ENCODE measurements at places on chromosomes 13 and 19.
A peak's percentile ranks its signal among the peaks of the same experiment; 100 is the strongest.

- peak; percentile 97 for DNase-seq
Observed at GRCh38 chr19:913080-913748, at the start of gene R3HDM4. Gene R3HDM4 (minus strand): TSS chr19:913219. CDS start chr19:913157, 62 bp downstream.

DNA sequence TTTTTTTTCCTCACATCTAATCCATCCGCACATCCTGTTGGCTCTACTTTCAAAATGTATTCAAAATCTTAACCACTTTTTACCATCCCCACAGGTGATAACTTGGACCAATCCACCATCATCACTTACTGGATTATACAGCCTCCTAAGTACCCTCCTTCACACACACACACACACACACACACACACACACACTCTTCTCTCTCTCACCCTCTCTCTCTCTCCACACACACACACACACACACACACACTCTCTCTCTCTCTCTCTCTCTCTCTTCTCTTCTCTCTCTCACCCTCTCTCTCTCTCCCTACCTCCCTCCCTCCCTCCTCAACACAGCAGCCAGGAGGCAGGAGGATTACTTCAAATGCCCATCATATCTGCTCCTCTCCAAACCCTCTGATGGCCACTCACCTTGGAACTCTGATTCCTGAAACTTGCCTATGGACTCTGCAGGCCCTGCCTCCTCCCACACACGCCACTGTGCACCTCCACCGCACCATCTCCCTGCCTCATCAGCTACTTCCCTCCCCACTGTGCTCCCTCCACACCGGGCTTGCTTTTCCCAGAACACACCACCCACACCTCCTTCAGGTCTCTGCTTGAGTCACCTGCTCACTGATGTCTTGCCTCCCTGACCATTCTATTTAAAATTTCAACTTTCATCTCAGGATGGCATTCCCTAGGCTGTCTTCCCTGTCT lies 39.7 kb downstream of the RCBTB2 start:
- DNase-seq = peak; percentile 70

DNA sequence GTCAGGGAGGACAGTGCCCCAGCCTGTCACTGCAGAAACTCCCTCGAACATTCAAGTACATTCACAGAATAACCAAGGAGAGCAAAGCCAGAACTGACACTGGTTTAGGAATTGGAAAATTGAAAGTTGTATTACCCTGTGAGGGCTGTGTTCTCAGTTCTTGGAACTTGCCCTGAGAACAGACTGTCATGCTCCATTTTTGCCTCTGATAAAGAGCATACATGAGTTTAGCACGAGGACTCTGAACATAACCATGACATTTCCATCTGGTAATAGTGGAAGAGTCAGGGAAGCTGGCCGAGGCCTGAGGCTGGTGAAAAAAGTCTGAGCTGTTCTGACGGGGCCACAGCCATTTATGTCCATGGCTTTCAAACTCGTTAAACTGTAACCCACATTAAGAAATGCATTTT lies 15.2 kb upstream of the SLC25A30 start:
- no peak for DNase-seq

GRCh38 chr19:16951529-16951928 lies 62.7 kb downstream of the F2RL3 start:
- no peak for DNase-seq

GRCh38 chr13:108957369-108958012 lies 328.1 kb downstream of the MYO16 start:
- DNase-seq = no peak

DNA sequence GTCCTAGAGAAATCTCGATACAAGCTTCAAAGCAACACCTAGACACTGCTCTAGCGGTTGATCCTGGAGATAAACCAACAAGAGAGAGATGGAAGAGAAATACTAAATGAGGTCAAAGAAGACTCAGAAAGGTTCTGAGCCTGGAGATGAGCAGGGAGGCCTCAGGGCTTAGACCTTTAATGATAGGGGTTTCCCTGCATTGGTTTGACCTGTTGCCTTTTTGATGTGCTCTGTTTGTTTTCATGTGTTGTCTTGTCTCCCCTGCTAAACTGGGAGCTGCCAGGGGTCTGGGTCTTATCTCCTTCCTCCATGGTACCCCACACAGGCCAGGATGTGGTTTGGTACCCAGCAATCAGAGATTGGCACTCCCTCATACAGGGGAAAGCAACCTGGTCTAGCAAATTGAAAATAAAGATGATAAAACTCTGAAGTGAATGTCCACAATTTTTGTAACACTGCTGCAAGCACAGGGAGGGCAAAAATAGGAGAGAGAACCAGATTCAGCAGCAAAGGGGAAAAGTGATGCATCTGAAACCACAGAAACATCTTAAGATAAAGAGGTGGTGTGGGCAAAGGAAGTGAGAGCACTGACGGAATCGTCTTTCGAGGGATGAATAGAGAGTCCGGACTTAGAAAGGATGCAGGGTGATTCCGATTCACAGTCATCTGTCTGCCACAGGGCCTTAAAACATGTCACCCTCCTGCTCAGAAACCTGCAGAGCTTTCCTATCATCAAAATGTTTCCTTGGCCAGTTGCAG lies 3.5 kb downstream of the FFAR2 start:
- peak; percentile 66 for DNase-seq

DNA sequence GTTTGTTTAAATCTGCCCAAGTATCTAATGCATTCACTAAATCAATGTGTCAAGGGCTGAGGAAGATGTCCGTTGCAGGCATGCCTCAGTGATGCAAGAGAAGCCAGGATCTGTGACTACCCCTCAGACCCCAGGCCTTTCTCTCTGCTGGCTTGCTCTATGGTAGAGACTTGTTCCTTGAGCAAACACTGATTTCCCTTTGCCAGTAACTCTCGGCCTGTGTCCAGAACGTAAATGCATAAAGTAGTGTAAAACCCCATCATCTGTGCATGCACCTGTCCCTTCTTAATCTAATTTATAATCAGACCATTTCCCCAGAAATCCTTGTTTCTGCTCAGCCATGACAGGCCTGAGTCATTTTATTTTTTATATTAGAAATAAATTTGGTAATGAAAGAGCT lies 28.7 kb upstream of the FRY start:
- no peak for DNase-seq

- no peak for DNase-seq
Observed at GRCh38 chr19:18490728-18491127, 31.1 kb downstream of the ELL start.

DNA sequence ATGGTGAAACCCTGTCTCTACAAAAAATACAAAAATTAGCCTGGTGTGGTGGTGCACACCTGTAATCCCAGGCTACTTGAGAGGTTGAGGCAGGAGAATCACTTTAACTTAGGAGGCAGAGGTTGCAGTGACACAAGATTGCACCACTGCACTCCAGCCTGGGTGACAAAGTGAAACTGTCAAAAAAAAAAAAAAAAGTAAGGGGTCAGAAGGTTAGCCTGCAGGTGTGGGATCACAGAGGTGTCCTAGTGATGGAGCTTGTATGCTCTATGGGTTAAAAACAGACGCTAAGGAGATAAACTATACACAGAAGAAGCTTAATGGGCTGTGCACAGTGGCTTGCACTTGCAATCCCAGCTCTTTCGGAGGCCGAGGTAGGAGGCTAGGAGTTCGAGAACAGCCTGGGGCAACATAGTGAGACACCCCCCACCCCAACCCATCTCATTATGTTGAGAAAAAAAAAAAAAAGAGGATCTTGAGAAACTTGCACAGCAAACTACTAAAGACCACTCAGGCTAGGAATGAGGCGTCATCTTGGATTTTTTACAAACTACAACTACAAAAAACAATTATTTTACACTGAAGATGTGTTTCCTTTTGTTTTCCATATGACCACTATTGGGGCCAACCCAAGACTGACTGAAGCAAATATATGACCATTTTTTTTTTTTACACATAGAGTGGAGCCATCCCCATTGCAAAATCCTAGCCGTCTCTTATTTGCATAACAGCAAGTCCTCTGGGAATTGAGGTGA lies 7.9 kb downstream of the FOSB start:
- peak; percentile 73 for DNase-seq

DNA sequence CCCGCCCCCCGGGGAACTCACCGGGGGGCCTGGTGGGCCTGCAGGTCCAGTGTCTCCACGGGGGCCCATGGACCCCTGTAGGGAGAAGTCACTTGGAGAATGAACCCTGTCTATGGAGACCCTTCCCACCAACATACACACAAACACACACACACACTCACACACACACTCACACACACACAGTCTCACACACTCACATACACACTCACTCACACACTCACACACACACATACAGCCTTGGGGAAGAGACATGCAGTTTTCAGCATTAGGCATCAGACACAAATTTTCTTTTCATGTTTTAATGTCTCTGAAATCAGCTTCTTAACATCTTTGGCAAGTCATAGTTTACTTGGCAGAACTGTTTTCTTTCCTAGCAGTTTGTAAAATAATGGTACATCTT lies 31.0 kb upstream of the OLFM2 start:
- DNase-seq = no peak

DNA sequence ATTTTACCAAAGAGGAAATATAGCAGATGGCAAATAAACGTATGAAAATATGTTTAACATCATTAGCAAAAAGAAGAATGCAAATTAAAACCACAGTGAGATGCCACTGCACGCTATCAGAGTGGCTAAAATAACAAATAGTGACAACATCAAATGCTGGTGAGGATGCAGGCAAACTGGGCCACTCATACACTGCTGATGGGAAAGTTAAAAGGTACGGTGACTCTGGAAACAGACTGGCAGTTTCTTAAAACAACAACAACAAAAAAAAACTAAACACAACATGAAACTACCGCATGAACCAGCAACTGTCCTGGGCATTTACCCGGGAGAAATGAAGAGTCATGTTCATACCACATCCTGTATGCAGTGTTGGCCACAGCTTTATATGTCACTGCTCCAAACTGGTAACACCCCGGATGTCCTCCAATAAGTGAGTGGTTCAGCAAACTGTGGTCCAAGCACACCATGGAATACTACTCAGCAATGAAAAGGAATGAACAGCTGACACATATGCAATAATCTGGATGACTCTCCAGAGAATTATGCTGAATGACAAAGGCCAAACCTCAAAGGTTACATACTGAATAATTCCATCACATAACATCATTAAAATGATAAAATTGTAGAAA lies 22.3 kb downstream of the EPS15L1 start:
- DNase-seq = peak; percentile 80

DNA sequence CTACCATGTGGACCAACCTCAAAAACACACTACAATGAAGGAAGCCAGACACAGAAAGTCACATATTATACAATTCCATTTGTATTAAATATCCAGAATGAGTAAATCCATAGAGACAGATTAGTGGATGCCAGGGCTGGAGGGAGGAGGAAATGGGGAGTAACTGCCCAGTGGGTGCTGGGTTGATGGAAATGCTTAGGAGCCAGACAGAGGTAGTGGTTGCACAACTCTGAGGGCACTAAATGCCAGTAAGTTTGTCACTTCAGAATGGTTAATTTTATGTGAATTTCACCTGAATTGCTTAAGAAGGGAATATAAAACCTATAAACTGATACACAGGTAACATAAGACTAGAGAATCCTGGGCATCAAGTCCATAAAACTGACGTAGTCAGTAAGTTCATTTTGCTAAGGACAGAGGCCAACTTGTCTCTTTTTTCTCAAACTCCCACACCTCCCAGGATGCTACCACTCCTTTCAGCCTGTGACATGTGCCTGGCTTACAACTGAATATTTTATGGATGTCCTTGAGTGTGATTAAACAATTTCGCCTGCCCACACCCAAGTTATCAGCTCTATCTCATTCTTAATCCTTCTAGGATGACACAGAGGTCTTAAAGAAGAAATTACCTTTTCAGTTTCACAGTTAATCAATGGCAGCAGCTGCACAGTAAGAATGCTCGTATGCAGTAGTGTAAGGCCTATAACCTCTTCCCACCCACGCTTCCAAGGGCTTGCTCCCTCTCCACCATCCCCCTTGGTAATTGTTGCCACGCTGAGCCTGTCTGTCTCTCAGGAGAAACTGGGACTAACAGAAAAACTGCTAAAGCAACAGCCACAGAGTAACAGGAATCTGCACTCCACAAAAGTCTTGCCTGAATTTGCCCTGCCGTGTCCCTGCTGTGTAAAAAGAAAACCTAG lies 5.9 kb upstream of the MLNR start:
- no peak for DNase-seq

- no peak for DNase-seq
Observed at GRCh38 chr13:95075506-95075905, 225.7 kb downstream of the ABCC4 start.

DNA sequence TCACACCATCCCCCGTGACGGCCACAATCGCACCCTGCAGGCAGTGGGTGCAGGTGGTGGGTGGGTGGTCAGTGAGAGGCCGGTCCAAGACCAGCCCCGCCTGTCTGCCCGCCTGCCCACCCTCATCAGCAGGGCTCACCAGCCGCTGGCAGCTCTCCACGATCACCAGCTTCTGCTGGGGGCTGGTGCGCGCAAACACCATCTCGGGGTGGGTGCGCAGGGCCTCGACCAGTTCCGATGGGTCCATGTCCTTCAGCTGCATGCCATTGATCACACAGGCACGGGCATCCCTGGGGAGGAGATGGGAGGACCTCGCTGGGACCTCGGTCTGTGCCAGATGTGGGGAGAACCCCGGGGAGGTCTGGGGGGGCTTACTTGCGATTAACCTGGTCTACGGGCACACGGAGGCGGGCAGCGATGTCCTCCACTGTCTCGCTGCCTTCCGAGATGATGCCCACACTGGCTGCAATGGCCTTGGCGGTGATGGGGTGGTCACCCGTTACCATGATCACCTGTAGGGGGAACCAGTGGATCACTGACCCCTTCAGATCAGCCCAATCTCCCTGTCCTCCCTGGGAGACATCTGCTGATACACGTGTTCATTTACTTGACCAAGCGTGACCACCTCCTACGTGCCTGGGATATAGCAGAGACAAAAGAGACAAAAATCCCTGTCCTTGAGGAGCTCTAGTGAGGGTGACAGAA lies 8.0 kb downstream of the ATP4A start:
- DNase-seq = no peak

DNA sequence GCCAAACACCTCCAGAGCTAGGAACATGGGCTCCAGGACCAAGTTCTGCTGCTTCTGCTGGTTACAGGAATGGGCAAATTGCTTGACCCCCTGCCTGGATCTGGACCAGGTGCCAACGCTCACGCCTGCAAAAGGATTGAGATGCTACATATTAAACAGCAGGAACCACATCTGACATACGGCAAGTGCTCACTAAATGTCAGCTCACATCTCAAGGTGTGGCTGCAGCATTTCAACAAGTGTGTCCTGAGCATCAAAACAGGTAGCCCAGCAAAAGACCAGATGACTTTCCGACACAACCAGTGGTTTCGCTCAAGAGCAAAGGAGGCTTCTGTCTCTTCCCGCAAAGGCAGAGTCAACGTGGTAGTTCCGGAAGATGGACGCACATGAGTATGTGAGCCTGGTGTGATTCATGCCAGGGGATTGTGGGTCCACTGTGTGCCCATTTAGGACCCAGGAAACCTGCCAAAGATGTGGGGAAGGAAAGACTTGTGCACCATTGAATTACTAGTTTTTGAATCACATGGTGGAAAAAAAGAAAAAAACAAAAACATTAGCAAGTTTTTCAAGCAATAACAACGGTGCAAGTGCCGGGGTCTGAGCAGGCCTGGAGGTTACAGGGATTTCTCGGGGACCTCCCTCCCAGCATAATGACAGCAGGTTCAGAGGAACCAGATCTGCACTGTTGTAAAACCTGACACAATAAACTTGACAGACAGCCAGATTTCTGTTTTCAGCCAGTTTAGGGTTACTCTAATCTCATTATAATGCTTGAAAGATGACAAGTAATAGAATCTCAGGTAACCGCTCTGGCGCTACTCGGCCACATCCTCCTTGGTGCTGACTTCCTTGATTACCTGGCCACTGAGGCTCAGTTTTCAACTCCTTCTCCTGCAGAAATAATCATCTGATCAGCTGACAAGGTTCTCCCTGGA lies 77.9 kb downstream of the SOX1 start:
- no peak for DNase-seq

- no peak for DNase-seq
Observed at GRCh38 chr13:93620181-93620765, 393.7 kb downstream of the GPC6 start.

Data from activated CD4-positive, alpha-beta T cell treated with anti-CD3 and anti-CD28 coated beads, Interleukin-2, amount 10 ng/mL, durations not matched to agents 24 days and 14 days (primary cell).